Fibroblast of lung (primary cell): ENCODE measurements at places on chromosomes 3 and 15. TPM values are rescaled to one million over a fixed set of nuclear protein-coding genes. Genes with fewer than 3 reads are reported as not detected.

DNA sequence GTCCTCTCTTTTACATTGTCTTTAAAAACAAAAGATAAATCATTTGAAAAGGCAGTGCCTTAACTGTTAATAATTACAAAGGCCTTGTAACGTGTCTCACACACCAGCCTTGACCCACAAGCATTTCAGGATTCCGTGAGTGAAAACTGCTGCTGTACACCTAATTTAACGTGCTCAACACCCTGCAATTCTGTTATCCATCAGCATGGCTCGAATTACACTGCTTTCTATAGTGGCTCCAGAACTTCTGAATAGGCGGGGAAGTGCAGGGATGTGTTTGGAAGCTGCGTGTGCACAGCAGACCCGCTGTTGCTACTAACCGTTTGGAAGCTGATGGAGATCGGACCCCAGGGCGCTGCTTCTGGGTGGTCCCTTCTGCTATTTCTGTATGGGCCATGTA lies 9.9 kb upstream of the ETFA start:
- DNase-seq, result no peak

GRCh38 chr15:81244306-81244705 lies 47.6 kb downstream of the IL16 start:
- no peak for DNase-seq

GRCh38 chr3:150631515-150632221 lies 28.5 kb downstream of the SELENOT start:
- no peak for DNase-seq

DNA sequence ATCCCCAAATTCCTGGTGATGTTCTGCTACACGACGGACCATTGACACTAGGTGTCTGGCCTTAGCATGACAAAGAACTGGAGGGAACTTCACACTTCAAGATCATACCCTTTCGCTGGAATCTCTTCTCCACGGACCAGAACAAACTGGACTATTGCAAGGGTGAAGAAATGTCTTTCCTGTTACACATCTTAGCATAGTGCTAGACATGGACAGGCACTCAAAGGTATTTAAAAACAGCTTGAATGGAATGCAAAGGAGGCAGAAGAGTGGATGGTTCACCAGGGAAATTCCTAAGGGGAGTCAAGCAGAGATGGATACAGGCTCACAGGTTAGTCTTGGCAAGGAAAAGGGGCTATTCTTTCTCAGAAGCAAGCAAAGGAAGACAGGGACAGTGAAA lies 33.5 kb upstream of the PDZRN3 start:
- DNase-seq, result peak; percentile 38

DNA sequence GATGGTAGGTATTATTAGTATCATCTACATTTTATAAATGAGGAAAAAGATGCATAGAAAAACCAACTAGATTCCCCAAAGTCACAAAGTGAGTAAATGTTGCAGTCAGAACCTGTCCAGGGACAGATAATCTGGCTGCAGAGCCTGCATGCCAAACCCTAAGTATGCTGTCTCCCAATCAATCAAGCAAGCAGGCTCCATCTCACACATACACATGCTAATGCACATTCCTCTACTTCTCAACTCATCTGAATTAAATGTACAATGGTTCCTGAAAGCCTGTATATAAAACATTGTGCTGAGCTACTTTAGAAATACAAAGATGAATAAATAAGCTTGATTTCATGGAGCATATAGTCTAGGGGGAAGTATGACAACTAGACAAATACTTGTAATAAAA lies 101.0 kb downstream of the CBLB start:
- DNase-seq, result no peak

GRCh38 chr15:27464941-27465612 lies 494.1 kb downstream of the GABRG3 start:
- peak; percentile 34 for DNase-seq

DNA sequence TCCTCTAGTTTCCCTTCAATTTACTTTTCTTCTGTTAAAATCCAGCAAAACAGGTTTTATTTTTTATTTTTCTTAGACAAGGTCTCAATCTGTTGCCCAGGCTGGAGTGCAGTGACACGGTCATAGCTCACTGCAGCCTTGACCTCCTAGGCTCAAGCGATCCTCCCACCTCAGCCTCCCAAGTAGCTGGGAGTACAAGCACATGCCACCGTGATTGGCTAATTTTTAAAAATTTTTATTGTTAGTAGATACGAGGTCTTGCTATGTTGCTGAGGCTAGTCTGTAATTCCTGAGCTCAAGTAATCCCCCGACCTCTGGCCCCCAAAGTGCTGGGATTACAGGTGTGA lies 41.6 kb downstream of the ILDR1 start:
- no peak for DNase-seq

Gene PP2D1
- not detected in 2 replicates for total RNA-seq

DNA sequence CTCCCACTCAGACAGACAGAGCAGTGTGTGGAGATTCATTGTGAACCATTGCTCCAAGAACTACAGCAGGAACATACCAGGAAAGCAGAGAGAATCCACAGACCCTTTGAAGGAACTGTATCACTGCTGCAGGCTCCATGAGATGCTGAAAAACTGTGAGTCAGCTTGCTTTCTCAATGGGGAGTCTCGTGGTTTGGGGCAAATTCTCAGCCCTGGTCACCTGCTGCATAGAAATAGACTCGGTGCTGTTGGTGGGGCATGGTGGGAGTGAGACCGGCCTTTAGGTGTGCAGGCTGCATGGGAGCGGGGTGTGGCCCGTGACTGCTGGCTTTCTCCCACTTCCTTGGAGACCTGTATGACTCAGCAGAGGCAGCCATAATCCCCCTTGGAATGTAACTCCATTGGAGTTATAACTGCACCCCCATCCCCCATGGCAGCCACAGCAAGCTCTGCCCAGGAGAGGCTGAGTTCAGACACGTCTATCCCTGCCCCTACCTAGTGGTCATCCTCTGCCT lies 35.6 kb downstream of the ALCAM start:
- no peak for DNase-seq

DNA sequence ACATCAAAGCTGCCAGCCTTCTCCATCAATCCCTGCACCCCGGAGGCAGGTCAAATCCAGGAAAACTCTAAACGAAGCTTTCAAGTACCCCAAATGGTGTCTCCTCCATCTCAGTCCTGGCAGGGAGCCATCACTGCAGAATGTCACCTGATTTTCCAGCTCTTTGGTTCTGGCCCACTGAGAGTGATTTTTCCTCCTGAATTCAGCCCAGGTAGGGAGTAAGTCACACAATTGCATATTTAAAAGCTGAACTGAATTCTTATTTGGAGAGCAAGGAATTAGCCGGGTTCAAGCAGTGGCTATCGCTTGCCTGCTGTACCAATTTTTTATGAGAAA lies 5.3 kb downstream of the RFTN1 start:
- no peak for DNase-seq

Gene SNX33
- total RNA-seq, result 19.5 and 24.6 TPM in 2 replicates

Gene CDHR4
- under 0.01 TPM in 1 of 2 replicates, not detected in the other for total RNA-seq

DNA sequence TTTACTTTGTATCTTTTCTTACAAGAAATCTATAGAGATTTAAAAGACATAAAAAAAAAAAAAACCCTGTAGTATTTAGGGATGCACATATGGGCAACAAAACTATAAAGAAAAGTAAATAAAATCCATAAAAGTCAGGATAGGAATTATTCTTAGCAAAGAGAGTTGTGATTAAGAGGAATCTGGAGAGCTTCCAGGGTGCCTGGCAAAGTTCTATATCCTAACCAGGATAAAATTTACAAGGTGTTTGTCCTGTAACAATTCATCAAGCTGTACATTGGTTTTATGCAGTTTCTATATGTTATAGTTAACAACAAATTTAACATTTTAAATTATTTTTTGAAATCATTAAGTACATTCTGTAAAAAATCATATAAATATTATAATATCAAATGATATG lies 7.9 kb downstream of the SECISBP2L start:
- no peak for DNase-seq

Gene RLBP1
- total RNA-seq, result not detected in 2 replicates

Gene SERPINI2
- not detected in 2 replicates for total RNA-seq

Gene AGBL1
- not detected in 2 replicates for total RNA-seq

DNA sequence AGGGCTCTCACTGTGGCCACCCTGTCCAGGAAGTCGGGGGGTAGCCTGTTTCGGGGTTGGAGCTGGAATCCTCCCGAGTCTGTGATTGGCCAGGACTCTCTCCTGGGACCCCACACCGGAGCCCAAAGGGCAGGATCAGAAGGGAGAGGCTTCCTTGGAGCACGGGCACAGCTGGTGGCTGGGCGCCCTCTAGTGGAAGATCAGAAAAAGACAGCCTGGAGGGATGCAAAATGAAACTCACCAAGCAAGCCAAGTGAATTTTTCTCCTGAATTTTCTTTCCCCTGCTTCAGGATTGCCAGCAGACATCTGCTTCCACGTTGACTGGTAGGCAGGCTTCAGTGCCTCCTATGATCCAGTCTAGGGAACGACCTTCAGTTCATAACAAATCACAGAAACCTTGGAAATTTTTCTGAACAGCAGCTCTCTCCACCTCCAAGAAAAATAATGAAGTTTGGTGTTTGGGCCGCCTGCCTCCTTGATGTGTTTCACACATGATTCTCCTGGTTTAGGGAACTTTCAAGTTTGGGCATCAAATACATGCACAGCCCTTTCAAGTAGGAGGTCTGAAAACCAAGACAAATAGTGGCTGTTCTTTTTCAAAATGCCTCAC lies 224.6 kb downstream of the VPS13C start:
- peak; percentile 63 for DNase-seq

Gene SHC4
- 0.77 and 1.5 TPM in 2 replicates for total RNA-seq

Gene GJD2
- total RNA-seq, result not detected in 2 replicates

- DNase-seq, result no peak
Observed at GRCh38 chr15:99720533-99720932, 12.7 kb downstream of the LYSMD4 start.

GRCh38 chr3:151113343-151113742 lies 27.9 kb downstream of the MED12L start:
- no peak for DNase-seq

DNA sequence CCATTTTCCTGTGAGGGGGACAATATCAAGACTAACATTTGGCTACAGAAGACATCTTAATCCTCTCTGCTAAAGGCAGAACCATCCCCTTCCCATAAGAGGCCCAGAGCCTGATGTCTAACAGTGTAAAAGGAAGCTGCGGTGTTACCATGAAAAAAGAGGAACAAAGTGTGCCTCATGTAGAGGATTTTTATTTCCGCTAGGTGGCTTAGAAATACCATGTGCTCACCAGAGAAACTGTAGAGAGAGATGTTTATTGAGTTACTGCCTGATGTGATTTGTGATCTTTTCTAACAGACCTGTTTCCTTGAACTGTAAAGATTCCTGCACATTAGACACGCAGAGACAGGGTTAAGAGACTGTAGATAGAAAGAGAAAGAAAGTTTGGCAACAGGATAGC lies 22.0 kb downstream of the OR5H15 start:
- no peak for DNase-seq

- no peak for DNase-seq
Observed at GRCh38 chr15:84766461-84767035, 18.2 kb downstream of the ZNF592 start.

- DNase-seq, result peak; percentile 45
Observed at GRCh38 chr3:24521420-24522145, 26.9 kb upstream of the THRB start.

Gene PRR20G
- not detected in 2 replicates for total RNA-seq

DNA sequence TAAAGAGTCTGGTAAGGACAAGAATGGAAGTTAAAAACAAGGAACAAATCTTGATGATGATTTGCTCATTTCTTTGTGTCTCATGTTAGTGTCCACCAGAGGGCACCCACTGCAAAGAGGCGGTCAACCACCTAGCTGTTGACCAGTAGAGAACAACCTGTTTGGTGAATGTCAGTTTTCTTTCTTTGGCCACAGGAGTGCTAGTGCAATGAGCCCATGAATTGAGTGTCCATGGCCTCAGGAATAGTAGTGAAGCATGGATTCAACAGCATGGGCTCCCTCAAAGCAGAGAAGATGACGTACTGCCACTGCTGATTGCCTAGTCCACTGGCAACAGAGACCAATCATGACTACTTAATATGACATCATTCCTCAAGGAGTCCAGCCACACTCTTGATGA lies 10.7 kb upstream of the CNTN6 start:
- DNase-seq, result peak; percentile 70

DNA sequence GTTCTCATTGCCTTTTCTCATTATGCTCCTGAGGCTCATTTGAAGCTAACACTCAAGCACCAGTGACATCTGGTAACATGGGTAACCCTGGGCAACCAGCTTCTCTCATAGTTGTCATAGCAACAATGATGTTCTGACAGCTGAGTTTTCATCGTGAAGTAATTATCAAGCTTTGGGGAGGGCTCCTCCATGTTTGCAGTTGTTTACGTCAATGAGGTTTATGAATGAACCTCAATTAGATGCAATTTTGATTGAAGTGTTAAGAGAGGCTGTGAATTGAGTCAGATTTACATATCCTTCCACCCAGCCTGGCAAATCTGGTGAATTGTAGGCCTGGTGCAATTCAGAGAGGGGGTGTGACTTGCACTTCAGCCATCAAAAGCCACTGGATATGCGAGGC lies 119.3 kb upstream of the CHD2 start:
- DNase-seq, result no peak

DNA sequence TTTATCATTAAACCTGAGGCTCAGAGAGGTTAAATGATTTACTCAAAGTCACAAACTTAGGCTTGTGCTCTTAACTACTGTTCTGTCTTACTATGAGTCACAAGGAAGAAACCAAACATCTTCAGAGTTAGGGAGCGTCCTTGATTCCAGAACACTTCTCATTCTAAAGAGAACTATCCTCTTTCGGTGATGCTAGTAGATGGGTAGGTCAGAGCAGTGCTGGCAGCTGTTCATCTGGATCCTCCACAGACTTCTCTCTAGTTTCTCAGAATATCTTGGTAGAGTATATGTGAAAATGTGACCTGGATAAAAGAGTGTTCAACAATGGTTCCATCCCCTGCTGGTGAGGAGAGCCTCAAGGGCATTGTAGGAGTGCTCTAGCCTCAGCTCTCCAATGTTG lies 3.3 kb downstream of the ARL6IP5 start:
- peak; percentile 55 for DNase-seq

GRCh38 chr3:108645364-108645763 lies 55.8 kb downstream of the DZIP3 start:
- no peak for DNase-seq

GRCh38 chr3:130725746-130726145 lies 20.9 kb downstream of the PIK3R4 start:
- peak; percentile 52 for DNase-seq

DNA sequence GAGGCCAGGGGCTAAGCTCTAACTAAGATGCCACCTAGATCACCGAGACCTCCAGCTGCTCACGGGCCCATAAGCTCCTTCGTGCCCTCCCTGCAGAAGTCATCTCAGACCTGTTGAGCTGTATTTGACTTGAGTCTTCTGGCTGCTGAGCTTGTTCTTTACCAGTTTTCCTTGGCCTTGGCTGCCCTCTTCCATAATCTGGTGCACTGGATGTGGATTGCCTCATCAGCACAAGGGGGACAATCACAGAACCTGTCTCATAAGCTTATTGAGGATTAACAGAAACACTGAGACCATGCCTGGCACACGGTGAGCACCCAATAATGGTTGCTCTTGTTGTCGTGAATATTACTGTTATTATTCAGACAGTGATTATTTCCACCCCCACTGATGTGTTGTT lies 101.1 kb downstream of the EPHB1 start:
- no peak for DNase-seq

GRCh38 chr15:33737687-33738601 lies 230.4 kb upstream of the CHRM5 start:
- DNase-seq, result peak; percentile 28
